Stimulated activated CD8-positive, alpha-beta memory T cell treated with anti-CD3 and anti-CD28 coated beads, Interleukin-4, amount 100 ng/mL, for 24 hours (primary cell): ENCODE measurements at places on chromosomes 3 and 15.
A peak's percentile ranks its signal among the peaks of the same experiment; 100 is the strongest.

- no peak for DNase-seq
These were observed 87.4 kb downstream of the NUP210 start for GRCh38 chr3:13332740-13333139.

DNA sequence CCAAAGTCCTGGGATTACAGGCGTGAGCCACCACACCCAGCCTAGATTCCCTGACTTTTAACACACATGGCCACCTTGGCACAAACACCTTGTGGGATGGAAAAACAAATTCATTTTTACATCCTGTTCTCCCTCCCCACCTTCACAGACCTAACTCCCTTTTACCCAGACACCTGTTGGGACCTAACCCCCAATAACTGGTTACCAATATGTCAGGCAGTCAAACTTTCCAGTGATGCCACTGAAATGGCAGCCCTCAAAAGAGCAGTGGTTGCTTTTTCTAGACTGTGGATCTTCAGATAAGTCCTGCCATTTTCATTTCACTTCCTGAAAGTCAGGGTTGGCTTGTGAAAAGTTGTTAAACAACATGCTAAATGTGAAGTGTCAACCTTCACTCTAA, 34.9 kb downstream of the SIN3A start:
- DNase-seq: no peak

DNA sequence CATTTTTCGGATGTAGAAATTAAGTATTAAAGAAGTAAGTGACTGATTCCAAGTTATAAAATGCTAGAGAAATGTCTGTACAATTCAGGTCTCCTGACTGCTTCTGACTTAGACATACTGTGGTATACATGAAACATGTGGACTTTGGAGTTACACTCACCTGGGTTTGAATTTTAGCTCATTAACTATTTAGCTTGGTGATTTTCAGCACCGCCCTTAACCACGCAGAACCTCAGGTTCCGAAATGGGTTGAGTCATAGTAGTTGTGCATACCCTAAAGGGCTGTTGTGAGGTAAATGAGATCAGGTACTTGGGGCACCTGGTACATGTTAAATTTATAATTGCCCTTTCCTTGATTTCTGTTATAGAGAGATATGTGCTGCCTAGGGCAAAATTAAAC, 32.9 kb upstream of the UTS2B start:
- DNase-seq: no peak

DNA sequence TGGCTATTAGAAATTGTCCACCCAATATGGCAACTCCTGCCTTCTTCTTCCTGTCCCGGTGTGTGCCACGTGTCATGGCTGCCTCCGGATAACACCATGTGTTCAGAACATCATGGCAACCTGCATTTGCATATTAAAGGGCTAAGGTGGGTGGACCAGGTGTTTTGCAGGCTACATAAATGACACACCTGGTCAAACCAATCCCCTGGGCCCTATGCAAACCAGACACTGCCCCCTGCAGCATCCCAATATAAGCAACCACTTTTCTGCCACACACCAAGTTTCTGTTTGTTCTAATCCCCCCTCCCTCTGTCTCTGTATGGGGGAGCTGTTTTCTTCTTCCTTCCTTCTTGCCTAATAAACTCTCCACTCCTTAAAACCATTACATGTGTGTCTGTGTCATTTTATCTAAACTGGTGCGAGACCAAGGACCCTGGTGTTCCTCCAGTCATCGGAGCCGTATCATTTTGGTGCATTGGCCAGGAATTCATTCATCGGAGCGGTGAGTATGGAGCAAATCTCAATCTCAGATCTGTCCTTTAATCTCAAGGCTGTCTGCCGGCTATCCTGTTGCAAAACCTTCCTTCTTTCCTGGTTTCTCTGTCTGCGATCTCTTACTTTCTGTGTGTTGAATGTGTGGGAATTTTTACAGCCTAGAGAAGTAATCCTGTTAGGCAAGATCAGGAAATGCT, 44.5 kb downstream of the NCEH1 start:
- no peak for DNase-seq

GRCh38 chr3:160001148-160001760, 12.6 kb downstream of the IL12A start:
- no peak for DNase-seq

DNA sequence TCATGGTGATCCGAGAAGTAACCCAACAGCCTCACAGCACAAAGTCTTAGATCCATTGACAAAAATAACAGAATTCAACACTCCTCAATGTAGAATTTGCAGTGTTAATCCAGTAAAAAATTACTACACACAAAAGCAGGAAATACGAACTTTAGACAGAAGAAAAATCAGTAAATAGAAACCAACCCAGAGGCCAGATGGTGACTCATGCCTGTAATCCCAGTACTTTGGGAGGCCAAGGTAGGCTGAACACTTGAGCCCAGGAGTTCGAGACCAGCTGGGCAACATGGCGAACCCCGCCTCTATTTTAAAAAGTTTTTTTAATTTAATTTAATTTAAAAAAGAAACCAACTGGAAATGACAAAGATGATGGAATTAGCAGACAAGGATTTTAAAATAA, 36.1 kb downstream of the SELENOT start:
- no peak for DNase-seq

- DNase-seq: no peak
These were observed 195.2 kb downstream of the SLCO3A1 start for GRCh38 chr15:92048739-92049138.

DNA sequence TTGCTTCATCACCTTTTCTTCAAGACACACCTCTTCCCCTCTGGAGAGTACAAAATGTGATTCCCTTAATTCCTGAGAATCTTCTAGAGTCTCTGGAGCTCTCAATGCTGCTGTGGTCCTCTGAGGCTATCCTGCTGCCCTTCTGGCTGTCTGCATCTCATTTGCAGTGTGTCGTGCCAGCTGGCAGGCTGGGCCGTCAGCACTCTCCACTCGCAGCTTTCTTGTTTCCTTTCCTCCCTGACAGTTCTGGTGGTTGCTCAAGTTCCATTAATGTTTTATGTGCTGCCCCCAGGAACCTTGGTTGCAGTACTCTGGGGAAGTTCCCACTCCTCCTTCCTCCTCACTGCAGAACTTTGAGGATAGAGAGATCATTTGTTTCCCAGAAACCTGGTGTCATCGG, 210.8 kb upstream of the ROPN1 start:
- DNase-seq: no peak

DNA sequence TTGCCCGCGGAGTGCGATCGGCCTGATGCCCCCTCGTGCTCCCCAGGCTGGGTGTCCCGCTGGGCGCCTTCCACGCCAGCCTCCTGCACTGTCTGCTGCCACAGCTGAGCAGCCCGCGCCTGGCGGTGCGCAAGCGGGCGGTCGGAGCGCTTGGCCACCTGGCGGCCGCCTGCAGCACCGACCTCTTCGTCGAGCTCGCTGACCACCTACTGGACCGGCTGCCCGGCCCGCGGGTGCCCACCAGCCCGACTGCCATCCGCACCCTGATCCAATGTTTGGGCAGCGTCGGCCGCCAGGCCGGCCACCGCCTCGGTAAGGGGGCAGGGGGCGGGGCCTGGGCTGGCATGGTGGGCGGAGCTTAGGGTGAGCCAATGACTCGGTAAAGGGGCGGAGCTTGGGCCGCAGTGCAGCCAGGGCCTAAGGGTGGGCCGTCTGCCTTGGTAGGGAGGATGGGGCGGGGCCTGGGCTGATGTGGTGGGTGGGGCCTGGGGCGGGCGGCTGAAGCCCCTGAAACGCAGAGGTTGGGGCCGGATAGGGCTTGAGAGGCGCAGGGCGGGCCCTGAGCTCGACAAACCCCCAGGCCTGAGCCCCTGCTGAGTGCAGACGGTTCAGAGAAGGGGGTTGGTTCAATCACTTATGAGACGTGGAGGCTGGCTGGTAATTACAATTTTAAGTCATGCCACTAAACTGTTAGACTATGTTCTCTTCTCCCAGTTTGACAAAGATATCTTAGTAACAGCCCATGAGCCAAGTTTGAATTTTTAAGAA, 13.7 kb downstream of the CAND2 start:
- DNase-seq: peak; percentile 94

GRCh38 chr15:68556139-68556990, 22.4 kb upstream of the CORO2B start:
- no peak for DNase-seq

- no peak for DNase-seq
These were observed 34.7 kb upstream of the PHLDB2 start for GRCh38 chr3:111824351-111824750.

GRCh38 chr15:45242289-45242688, 9.7 kb upstream of the SLC28A2 start:
- no peak for DNase-seq

DNA sequence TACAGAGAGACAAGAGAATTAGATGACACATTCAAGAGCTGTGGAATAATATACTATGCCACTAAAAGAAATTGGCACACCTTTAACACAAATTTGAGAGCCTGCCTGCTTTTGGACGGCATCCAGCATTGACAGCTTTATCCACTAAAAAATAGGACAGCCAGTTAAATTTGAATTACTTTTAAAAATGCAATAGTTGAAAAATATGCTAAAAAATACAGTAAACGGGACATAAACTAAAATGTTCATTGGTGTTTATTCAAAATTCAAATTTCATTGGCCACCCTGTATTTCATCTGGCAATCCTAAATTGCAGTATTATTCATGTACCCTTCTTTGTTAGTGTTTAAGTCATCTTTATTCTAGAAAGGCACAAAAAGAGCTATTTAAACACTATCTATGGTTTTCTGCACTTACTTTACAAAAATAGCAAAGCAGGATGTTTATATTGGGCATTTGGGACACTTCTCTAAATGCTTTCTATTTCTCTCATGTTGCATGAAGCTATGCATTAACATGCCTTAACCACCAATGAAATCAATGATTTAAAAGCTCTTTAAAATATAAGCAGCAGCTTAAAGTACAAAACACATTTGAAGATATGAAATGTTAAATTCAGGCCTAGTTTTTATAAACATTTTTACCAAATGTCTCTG, 160.1 kb downstream of the NEK10 start:
- no peak for DNase-seq

GRCh38 chr3:187274315-187274976, 17.1 kb downstream of the MASP1 start:
- no peak for DNase-seq

DNA sequence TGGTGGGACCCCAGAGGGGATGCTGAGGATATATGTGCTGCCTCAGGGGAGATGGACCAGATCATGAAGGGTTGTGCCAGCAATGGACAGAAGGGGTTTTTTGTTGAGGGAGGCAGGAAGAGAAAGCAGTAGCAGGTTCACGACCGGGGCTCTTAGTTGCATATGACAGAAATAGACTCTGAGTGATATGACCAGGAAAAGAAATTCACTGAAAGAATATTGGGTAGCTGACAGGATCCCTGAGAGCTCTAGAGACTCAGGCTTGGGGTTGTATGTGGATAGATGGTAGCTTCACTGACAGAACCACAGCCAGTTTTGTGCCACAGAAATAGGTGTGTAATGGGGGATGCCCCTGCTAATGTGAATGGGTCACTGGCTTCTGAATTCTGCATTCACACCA, 241.6 kb downstream of the ZNF621 start:
- no peak for DNase-seq

- no peak for DNase-seq
These were observed 58.8 kb upstream of the GOLGA8B start for GRCh38 chr15:34642247-34642646.

DNA sequence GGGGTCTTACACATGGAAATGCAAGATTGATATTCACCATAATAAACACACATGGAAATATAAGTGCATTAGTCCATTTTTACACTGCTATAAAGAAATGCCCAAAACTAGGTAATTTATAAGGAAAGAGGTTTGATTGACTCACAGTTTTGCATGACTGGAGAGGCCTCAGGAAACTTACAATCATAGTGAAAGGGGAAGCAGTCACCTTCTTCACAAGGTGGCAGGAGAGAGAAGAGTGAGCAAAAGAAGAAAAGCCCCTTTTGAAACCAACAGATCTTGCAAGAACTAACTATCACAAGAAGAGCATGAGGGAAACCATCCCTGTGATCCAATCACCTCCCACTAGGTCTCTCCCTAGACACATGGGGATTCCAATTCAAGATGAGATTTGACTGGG, 111.7 kb upstream of the TP63 start:
- DNase-seq: no peak

GRCh38 chr3:32469151-32469874, 33.3 kb downstream of the CMTM6 start:
- no peak for DNase-seq

DNA sequence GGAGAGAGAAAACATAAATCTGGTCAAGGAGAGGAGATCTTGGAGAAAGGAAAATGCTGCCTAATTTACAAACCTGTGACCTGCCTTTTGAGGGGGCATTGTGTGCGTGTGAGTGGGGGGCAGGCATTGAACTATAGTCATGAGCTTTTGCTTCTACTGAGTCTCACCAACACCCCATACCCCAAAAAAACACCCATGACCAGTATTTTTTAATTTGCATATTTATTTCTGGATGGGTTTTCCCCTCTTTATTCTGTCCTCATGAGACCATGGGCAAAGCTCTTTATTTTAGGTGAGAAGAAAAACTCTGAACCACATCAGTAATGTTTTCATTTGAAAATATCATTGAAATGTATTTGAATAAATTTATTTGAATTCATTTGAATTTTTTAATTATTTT, 20.6 kb downstream of the CD80 start:
- no peak for DNase-seq

DNA sequence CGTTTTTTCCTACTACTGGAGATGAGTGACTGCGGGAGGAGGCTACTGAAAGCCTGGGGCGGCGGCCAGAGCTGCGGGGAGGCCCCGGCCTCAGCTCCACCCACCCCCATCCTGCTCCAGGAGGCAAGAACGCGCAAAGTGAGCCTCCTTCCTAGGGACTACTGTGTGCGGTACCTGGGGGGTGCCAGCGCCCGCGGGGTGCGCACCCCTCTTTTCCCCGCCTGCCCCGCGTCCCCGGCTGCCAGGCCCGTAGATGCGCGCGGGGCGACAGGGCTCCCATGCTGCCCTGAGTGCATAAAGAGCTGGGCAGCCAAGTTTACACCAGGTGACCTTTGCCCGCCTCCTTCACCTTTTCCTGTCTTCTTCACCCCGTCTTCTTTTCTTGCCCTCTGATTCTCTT, 2.5 kb upstream of the USF3 start:
- DNase-seq: peak; percentile 4

- DNase-seq: no peak
These were observed 2.2 kb downstream of the EIF4A2 start for GRCh38 chr3:186785495-186786018.

- DNase-seq: peak; percentile 37
These were observed 74.9 kb downstream of the DAPK2 start for GRCh38 chr15:63971427-63971805.

DNA sequence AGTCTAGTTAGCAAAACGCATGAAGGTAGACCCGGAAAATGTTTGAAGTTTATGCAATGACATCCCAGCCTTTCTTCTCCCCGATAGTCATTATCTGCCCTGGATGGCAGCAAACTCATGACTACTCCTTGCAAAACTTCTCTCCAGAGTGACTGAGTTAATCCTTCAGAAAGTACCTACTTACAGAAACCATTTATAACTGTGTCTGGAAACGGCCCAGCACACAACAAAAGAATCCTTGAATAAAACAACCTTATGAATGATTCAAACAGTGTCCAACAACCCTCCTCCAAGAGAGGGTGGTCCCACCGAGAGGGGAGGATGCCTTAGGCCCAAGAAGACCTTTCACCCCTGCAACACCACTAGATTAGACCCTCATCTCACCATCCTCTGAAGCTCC, 14.2 kb downstream of the ST8SIA2 start:
- no peak for DNase-seq

- DNase-seq: no peak
These were observed 295.2 kb downstream of the VGLL3 start for GRCh38 chr3:86695752-86696151.

GRCh38 chr15:84937144-84937543, 44.5 kb upstream of the PDE8A start:
- no peak for DNase-seq
